ENCODE measurements at places on chromosomes 12 and 14.

DNA sequence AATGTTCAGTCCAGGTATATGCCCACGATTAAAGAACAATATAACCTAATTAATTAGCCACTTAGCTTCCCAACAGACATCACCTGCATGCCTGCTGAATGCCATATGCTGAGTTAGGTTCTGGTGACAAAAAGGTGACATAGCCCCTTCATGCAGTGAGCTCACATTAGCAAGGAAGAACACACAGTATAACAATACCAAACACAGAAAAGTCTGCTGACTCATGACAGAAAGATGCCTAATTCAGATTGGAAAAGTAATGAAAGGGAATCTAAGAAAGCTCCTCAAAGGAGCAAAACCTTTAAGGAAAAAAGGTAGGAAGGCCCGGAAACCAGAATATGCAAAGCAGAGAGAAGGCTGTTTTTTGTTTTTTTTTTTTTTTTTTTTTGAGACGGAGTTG, 59.0 kb downstream of the FERMT2 start:
- DNase-seq = no peak

GRCh38 chr12:2963760-2964292, 4.6 kb downstream of the TEAD4 start:
- no peak for DNase-seq

DNA sequence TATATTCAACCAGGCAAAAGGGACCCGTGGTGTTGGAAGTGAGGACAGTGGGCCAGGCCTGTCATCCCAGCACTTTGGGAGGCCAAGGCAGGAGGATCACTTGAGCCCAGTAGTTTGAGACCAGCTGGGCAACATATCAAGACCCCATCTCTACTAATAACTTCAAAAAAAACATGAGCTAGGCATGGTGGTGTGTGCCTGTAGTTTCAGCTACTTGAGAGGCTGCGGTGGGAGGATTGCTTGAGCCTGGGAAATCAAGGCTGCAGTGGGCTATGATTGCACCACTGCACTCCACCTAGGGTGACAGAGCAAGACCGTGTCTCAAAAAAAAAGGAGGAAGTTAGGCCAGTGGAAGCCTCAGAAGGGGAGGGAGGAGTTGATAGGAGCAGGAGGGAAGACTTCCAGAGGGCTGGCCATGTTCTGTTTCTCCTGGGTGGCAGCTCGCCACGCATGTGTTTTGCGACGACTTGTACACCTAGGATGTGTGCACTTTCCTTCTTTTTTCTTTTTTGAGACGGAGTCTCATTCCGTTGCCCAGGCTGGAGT, 10.1 kb downstream of the SLC25A29 start:
- DNase-seq = no peak

- DNase-seq = no peak
Observed at GRCh38 chr12:116418551-116418950, 140.6 kb upstream of the MAP1LC3B2 start.

- no peak for DNase-seq
Observed at GRCh38 chr12:96846293-96846692, 60.8 kb upstream of the NEDD1 start.

GRCh38 chr14:31953210-31953609, 123.9 kb upstream of the ARHGAP5 start:
- DNase-seq = no peak

Measured in CMK (cell line).